Central memory CD4-positive, alpha-beta T cell (primary cell): ENCODE measurements at places on chromosomes 16 and 17.

GRCh38 chr16:84562174-84562815 is 55.6 kb downstream of the COTL1 start:
- no peak for DNase-seq

DNA sequence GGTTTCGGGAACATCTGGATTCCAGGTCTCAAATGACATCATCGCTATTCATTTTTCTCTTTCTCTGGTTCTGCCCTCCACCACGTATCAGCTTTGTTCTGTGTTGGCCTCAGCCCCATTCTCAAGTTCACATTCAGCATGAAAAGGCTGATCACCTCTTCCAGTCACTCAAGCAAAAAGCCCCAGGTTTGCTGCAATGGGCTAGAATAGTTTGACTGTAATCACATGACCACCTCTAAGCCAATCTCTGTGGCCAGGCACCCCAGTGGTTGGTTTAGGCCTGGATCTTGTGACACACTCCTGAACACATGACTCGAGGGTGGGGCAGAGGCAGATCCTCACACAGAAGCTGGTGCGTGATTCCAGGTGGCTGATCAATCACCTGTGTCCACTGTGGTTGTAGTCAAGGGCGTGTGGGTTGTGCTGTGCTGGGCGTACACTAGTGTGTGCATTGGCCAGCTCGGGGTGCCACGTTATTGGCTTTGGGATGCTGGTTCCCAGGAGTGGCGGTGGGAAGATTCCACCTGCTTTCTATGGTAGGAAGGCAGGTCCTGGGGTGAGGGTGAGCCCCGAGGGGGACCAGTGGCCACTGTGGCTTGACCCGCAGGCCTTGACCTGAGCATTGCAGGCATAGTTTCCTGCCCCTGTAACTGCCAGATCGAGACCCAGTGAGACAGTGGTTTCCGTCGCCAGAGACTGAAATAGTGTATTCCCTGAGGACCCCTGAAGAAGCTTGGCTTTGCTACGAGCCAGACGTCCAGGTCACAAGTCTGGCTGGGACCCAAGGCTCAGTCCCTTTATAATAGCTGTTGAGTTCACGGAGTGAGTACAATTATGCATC is 12.0 kb downstream of the EEF2K start:
- DNase-seq = peak; percentile 9

GRCh38 chr17:63758428-63758827 is 15.0 kb downstream of the CCDC47 start:
- DNase-seq = no peak

GRCh38 chr17:55513885-55514590 is 2.8 kb upstream of the SMIM36 start:
- peak; percentile 50 for DNase-seq

DNA sequence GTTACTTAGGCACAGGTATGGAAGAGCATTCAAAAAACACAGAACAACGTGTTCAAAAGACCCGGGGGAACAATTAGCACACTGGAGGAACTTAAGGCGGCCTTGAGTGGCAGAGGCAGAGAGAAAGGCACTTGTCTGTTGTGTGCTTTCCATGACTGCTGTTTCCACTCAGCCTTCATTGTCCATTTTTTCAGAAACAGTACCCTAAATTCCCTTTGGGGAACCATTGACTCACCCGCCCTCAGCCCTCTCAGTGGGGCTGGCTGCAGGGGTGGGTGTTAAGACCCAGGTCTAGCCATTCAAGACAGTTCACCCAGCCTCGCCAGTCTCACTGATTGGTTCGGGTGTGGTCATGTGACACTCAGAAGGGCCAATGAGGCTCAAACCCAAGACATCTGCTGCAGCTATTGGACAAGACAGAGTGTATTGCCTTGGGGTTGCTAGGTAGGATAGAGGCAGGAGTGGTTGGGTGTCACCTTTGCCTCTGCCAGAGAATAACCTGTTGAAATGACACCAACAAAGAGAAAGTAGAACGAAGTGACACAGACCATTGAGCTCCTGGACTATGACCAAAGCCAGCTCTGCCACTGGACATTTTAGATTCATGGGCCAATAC is 19.6 kb upstream of the CEP20 start:
- peak; percentile 5 for DNase-seq

DNA sequence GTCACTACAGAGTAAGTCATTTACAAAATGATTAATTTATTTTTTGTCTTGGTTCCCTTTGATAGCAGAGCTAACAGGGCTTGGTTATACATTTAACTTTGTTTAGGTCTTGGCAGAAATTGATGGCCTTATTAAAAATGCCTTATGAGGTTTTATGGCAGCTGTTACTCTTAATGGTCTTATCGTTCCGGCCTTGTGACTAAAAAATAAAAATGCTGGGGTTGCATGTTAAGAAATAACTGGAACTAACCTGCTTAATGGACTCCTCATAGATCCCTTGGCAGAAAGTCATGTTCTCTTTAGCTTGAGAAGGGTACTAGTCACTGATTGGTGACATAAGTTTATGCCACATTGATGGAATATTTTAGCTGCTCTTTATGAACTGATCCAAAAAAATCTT is 18.3 kb downstream of the COX11 start:
- no peak for DNase-seq

- DNase-seq = no peak
Measured at GRCh38 chr16:55236655-55237054, 87.3 kb upstream of the IRX6 start.

GRCh38 chr17:65550075-65550662 is 11.3 kb downstream of the AXIN2 start:
- DNase-seq = no peak

- DNase-seq = peak; percentile 47
Measured at GRCh38 chr16:11396241-11397048, 51.2 kb downstream of the RMI2 start.

- no peak for DNase-seq
Measured at GRCh38 chr17:67474081-67474661, 97.1 kb downstream of the PITPNC1 start.

- DNase-seq = peak; percentile 91
Measured at GRCh38 chr16:636206-637080, at the start of gene METTL26. Gene METTL26 (minus strand): TSS chr16:636305. CDS start chr16:636290, 15 bp downstream.

GRCh38 chr16:17328932-17329331 is 141.8 kb downstream of the XYLT1 start:
- no peak for DNase-seq

- no peak for DNase-seq
Measured at GRCh38 chr16:1985466-1986150, 1.6 kb downstream of the GFER start.

DNA sequence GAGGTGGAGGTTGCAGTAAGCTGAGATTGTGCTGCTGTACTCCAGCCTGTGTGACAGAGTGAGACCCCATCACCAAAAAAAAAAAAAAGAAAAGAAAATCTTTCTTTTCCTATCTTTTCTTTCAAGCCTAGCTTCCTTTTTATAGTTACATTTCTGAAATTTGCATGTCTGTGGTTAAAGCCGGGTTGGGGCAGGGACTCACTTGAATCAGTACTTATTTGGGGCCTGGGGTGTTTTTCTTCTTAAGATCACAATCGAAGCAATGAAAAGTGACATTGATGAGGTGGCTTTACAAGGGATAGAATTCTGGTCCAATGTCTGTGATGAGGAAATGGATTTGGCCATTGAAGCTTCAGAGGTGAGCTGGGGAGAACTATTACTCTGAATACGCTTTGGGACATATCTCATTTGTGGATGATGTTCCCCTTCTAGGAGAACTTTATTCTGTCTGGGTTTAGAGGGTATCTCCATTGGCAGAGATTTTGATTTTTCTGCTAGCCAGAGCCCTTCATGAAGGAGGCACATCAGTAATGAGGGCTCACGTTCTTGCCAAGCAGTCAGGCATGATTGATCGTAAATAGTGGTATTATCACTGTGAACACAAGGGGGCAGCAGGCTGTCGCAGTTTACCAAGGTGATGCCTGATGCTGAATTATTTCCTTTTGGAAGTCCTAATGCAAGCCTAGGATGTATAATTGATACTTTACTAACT is 14.3 kb downstream of the KPNB1 start:
- peak; percentile 61 for DNase-seq

GRCh38 chr17:81710514-81711308 is 1.4 kb upstream of the SLC25A10 start:
- DNase-seq = no peak

DNA sequence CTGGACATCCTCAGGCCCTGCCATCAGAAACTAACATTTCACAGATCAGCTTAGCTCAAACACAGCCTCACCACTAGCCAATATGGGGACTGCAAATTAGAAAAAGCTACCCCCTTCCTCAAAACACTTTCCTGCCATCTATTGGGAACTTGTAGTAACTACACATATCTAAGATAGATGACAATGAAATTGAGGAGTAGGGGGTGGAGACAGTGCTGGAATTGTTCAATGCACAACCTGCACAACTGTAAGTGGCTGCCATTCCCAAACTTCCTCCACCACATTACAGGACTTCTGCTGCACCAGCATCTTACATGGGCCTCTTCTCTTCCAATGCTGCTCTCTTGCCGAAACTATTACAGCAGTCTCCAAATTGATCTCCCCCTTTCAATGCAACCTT is 21.9 kb downstream of the AIPL1 start:
- DNase-seq = no peak

- DNase-seq = no peak
Measured at GRCh38 chr16:27334192-27334764, 20.5 kb downstream of the IL4R start.

GRCh38 chr16:89370601-89371000 is 119.8 kb downstream of the ANKRD11 start:
- no peak for DNase-seq

- no peak for DNase-seq
Measured at GRCh38 chr17:5789528-5789927, 205.2 kb upstream of the NLRP1 start.

DNA sequence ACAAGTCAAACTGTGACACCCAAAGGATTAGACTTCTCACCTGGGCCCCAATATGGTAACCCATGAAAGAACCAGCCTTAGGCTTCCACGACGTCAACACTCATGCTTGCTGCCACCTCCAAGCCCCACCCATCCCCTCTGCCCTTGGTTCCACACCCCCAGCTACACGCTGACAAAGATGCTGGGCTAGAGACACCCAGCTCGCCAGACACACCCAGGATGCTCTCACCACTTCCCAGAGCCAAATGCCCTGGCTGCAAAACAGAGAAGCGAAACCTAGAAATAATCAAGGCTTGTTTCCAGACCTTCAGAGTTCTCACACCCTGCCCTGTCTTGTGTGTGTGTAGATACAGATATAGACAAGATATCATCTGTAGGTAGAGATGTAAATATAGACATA is 26.0 kb upstream of the ADCY9 start:
- peak; percentile 79 for DNase-seq

- DNase-seq = no peak
Measured at GRCh38 chr17:5583426-5584382, 605 bp downstream of the NLRP1 start.

GRCh38 chr16:12081048-12081404 is 104.5 kb downstream of the SNX29 start:
- DNase-seq = no peak

- DNase-seq = peak; percentile 16
Measured at GRCh38 chr17:83199500-83200201, 120.2 kb downstream of the METRNL start.

GRCh38 chr16:20383106-20384029 is 21.2 kb downstream of the PDILT start:
- DNase-seq = peak; percentile 13

- DNase-seq = no peak
Measured at GRCh38 chr17:75619506-75620431, 13.5 kb upstream of the SMIM5 start.

GRCh38 chr17:31266042-31266441 is 31.0 kb downstream of the OMG start:
- DNase-seq = peak; percentile 6

DNA sequence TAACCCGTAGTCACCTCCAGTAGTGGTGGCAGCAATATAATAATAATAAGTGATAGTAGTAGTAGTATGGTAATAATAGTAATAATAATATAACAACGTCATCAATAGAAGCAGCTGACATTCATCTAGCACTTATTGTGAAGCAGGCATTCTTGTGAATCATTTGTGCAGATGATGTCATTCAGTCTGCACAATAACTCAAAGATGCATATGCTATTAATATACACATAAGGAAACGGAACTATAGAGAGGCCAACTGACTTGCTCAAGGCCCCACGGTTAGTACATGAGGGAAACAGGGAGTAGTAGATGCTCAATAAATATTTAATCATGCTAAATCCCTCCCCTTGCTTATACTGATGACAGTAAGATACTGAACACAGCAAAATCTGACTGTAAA is 35.4 kb upstream of the GAN start:
- DNase-seq = no peak

DNA sequence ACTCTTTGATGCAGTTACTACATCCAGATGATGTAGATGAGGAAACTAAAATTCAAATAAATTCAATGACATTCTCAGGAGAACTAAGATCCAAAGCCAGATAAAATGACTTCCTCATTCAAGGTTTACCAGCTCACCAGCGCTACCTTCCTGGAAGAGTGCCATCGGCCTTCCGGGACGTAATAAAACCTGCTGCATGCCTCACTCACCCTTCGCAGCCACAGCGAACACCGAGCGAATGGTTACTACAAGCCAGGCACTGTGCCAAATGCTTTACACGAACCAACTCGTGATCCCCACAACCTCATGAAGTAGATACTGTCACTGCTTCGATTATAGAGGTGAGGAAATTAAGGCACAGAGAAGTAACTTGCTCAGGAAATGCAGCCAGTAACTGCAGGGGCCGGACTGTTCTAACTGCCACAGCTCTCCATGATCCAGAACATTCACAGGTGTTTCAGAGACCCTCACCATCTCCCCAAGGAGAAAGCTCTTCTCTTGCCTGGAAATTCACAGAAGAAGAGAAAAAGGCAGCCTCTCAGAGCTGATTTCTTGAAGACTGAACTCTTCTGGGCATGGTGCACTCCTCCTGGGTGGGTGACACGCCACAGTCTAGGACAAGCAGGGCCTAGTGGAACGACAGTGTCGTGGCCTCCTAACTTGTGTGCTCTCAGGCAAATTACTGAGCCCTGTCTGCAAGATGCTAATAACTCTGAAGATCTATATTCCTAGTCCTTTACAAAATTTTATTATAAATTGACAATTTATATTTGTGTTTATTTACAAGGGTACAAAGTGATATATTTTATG is 46.8 kb downstream of the HIC1 start:
- DNase-seq = peak; percentile 39

- no peak for DNase-seq
Measured at GRCh38 chr17:58324409-58325288, 3.9 kb downstream of the TSPOAP1 start.

DNA sequence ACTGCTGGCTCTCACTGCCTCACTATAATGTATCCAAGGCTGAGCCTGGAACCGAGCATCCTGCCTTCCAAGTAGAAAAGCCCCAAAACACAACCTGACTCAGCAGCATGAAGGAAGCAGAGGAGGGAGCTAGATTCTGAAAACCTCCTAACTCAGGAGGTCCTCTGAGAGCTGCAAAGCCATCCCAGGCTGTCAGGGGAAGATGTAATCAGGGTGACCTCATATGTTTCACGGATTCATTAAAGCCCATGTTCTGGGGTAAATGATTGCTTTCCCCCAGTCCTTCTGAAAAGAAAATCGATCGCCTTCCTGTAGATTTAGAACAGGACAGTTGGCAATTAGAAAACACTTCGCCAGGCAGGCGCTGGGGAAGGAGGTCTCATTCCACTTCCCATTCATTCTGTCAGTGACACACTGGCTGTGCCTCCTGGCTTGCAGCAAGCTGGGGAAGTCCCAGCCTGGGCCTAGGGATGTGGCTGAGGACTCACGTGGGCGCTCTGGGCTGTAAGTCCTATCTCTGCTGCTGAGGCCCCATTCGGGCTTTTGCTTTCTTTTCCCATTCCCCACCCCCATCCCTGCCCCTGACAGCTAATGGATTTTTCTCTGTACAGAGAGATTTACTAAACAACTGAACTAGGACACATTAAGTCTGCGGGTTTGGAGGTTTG is 75.7 kb upstream of the TMEM132E start:
- DNase-seq = no peak

- DNase-seq = no peak
Measured at GRCh38 chr17:27494192-27495091, 38.2 kb downstream of the KSR1 start.

- DNase-seq = no peak
Measured at GRCh38 chr17:27217631-27218030, 76.3 kb upstream of the WSB1 start.
